ENCODE measurements at places on chromosomes 1 and 21.

DNA sequence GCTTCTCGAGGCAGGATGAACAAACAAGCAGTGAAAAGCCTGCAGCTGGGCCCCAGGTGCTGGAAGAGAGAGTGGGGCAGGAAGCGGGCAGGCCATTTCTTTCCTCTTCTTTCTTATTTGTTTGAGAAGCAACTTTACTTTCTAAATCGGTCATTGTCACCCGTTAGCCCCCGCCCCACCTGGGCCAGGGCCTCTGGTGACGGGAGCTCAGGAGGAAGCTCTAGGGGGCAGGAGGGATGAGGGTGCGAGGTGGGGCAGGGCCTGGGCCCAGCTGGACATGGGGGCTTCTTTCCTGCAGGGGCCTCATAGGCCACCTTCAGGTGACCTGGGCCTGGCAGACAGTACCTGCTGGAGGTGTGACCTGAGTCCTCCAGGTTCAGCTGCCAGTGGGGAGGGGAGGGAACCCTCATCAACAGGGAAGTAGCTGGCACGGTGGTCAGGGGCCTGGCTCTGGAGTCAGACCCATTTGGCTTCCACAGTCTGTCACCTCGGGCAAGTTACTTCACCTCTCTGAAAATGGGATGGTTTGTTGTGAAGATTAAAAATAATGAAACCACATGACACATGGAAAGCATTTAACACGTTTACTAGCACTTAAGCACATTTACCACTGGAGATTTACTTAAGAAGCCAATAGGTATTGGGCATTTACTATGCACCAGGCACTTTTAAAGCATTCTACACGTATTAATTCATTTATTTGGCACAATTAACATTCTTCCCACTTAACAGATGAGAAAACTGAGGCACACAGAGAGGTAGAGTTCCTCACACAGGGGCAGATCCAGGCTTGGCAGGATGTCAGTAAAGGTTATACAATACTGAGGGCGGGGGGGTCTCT is 54.1 kb upstream of the ID3 start:
- DNase-seq = no peak

DNA sequence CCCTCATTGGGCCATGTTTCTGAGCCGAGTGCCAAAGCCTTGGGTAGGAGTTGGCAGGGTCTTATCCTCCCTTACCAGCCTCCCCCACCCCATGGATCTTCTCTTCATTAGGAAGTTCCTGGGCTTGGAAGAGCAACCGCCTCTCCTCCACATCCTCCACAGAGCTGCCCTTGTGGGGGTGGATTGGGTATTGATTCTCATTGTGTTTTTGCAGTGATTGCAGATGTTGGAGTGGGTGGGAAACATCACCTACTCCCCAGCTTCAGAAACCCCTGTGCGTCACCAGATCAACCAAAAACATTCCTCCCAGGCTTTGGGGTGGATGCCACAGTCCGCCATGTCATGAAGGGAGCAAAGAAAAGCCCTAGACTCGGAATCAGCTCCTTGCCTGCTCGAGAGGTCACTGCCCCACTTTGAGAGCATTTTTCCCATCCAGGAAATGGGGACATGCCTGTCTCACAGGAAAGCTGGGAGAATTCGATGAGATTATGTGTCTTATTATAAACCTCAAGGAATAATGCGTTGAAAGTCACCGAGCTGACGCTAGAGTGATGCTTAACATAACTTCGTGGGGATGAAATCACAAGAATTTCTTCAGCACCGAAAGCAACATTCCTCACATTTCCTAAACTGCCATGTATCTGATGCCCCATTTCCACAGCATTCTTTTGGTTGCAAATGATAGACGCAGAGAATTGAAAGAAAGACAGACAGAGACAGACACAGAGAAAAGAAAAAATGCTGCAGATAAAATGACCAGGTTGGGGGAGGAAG is 44.7 kb upstream of the ZBTB40 start:
- no peak for DNase-seq

DNA sequence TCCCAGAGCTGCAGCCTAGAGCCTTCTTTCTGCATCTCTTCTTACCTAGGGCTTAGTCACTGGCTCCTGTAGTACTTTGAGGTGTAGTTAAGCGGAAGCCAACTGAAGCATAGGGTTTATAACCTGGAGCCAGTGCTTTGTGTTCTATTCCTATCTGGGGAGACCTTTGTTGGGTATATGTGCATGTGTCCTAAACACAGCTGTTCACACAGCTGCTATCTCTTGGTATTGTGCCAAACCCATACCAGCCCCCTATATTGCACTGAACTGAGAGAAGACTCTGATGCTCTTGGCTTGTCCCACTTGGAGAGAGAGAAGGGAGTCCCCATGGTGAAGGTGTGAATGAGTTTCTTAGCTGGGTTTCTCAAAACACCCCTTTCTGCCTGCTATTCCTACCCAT is 17.2 kb upstream of the NFASC start:
- DNase-seq = no peak

DNA sequence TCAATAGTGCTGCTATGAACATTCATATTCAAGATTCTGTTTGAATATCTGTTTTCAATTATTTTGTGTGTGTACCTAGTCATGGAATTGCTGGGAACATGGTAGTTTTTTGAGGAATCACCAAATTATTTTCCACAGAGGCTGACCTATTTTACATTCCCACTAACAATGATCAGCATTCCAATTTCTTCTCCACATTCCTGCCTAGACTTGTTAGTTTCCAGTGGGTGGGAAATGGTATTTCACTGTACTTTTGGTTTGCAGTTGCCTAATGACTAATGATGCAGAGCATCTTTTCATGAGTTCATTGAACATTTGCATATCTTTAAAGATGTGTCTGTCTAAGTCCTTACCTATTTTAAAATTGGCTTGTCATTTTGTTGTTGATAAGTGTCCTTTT is 1182.6 kb upstream of the B3GALT2 start:
- DNase-seq = no peak

- DNase-seq = no peak
Measured at GRCh38 chr1:155834296-155834926, 22.6 kb downstream of the GON4L start.

- no peak for DNase-seq
Measured at GRCh38 chr21:39348040-39348354, 891 bp downstream of the HMGN1 start.

- no peak for DNase-seq
Measured at GRCh38 chr1:207223162-207223561, 98.3 kb upstream of the CD55 start.

GRCh38 chr1:236809148-236809547 is 14.1 kb downstream of the MTR start:
- no peak for DNase-seq

- DNase-seq = no peak
Measured at GRCh38 chr1:147721716-147722115, 38.7 kb downstream of the GJA5 start.

GRCh38 chr1:181807251-181807650 is 254.3 kb downstream of the ZNF648 start:
- no peak for DNase-seq

GRCh38 chr1:71804140-71804539 is 478.2 kb downstream of the NEGR1 start:
- DNase-seq = no peak

GRCh38 chr1:3695326-3696217 is 43.3 kb downstream of the TP73 start:
- no peak for DNase-seq

GRCh38 chr1:60390593-60391282 is 317.2 kb upstream of the C1orf87 start:
- DNase-seq = no peak

- no peak for DNase-seq
Measured at GRCh38 chr1:924656-925560, 1.2 kb downstream of the SAMD11 start.

- DNase-seq = no peak
Measured at GRCh38 chr1:78678324-78678723, 28.7 kb downstream of the IFI44 start.

- no peak for DNase-seq
Measured at GRCh38 chr1:152741656-152742055, 16.2 kb upstream of the KPRP start.

DNA sequence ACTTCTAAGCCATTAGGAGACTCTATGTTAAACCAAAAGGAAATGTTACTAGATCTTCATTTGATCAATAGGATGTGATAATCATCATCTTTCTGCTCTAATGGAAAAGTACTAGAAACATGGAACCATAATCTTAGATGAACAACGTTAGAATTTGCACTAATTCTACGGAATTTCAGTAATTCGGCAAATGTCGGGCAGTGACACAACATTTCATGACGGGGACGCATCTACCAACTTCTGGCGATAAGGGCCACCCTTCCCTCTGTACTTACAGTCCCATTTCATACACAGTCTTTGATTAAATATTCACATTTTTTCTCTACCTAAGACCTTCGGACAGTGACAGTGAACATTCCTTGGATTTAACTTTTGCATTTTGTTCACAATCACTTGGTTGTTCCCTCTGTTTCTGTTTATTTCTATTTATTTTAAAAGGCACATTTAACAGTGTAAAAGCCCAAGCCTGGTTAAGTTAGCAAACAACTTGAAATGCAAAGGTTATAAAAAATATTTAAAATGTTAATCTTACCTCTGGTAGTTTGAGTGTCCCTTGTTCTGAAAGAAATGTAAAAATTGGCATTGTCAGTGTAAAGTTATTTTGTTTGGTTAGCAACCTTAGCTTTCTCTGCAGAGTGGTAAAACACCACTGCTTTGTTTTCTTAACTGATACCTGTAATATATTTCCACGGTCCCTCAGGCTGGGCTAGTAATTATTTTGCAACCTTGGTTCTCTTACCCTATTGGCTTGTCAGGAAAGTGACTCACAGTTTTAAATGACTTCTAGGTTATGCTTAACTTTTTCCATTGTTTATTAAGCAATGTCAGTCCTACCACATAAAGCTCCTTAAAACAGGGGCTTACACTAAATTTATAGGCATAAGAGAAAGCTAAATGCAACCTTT is 276.9 kb downstream of the VAV3 start:
- no peak for DNase-seq

- DNase-seq = no peak
Measured at GRCh38 chr1:39205781-39206464, 1.4 kb downstream of the MACF1 start.

- no peak for DNase-seq
Measured at GRCh38 chr1:178006043-178006442, 36.2 kb upstream of the SEC16B start.

DNA sequence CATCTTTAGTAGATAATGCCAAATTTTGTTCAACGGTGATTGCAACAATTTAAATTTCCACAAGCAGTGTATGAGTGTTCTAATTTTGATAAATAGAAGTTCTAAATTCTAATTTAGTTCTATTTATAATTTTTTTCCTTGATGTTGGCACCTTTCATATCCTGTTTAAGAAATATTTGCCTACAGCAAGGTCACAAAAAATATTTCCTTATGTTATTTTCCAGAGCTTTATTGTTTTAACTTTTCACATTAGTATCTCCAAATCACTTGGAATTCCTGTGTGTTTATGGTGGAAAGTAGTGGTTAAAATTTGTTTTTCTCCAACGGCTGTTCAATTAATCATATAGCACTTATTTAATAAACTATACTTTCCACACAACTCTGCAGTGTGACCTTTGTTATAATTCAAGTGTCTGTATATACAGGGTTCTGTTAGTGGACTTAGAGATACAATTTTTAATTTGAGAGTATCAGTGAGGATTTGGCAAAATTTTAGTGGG is 94.3 kb upstream of the CD55 start:
- no peak for DNase-seq

DNA sequence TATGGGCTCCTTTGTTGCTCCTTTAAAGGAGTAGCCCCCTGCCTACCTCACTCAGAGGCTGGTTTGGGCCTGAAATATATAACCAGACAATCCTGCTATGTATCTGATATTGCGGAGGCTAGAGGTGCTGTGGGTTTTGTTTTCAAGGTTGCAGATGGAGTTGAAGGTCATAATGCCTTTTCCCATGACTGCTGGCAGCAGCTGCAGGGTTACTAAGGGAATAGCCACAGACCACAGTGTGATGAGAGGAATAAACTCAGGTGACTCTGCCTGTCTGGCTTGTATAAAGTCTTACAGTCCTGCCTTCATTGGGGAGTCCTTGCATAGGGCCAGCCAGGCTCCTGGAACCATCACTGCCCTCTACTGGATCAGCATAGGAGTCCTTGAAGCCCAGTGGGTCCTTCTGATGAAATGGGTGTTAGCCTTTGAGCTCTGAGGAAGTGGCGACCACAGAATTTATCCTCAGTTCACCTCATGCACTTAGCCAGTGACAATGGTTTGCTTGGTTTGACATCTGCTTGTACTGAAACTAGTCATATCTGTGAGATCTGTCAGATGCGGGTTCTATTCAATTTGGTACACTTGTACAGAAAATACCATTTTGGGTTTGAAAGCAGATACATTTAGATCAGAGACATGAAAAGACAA is 174.4 kb upstream of the HMCN1 start:
- DNase-seq = no peak

DNA sequence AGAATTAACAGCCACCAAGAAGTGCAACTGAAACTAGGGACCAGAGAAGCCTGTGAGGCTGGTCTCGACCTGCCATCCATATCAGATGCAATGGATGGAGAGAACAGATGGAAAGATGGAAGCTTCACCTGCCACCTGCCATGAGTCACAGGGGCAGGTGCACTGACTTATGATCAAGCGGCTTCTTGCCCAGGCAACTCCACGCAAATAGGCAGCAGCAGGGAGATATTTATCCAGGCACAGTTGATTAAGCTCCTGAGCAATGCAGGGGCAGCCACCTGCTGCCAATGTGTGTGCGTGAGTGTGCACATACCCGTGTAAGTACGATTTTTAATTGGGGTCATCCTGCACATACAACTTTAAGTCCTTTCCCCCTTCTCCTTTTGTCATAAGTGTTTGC is 174.2 kb downstream of the PTPRU start:
- no peak for DNase-seq

DNA sequence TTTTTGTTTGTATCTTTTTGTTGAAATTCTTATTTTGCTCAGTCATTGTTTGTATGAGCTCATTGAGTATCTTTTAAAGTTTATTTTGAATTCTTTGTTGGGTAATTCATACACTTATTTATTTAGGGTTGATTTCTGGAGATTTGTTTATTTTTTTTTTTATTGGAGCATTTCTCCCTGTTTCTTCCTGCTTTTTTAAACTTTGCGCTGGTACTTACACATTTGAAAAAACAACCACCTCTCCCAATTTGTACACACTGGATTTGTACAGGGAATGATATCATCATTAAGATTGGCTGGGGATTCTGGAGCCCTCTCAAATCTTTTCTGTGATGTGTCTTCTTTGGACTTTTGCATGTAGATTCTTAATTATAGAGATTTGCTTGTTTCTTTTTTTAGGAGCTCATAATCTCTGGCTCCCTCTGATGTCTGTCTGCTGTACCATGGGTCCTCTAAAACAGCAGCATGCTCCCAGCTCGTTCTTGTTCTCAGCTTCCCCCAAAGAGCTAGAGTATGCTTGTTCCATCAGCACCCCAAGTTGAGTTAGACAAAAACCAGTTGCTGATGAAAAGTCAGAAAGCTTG is 310.7 kb downstream of the DUSP10 start:
- DNase-seq = no peak

DNA sequence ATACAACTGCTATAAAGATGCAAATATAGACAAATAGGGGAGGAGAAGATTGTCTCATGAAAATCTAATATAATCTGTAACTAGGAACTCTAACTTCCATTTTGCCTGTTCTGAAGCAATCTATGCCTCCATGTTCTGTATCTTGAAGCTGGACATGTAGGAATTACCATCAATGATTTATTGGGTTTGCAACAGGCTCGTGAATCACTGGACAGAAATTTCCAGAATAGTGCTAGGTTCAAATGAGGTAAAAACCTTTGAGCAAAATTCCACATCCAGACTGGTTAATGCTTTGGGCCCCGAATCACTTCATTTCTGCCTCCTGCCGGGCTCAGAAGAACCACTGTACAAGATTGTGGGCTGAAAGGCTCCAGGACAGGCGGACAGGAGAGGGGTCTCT is 110.7 kb upstream of the CTTNBP2NL start:
- DNase-seq = no peak

GRCh38 chr1:194338241-194338948 is 1152.0 kb upstream of the B3GALT2 start:
- no peak for DNase-seq
